Right lung (tissue), 10 donors: ENCODE measurements at places on chromosomes 16 and 17. TPM values are rescaled to one million over a fixed set of nuclear protein-coding genes. Genes with fewer than 3 reads are reported as not detected.

DNA sequence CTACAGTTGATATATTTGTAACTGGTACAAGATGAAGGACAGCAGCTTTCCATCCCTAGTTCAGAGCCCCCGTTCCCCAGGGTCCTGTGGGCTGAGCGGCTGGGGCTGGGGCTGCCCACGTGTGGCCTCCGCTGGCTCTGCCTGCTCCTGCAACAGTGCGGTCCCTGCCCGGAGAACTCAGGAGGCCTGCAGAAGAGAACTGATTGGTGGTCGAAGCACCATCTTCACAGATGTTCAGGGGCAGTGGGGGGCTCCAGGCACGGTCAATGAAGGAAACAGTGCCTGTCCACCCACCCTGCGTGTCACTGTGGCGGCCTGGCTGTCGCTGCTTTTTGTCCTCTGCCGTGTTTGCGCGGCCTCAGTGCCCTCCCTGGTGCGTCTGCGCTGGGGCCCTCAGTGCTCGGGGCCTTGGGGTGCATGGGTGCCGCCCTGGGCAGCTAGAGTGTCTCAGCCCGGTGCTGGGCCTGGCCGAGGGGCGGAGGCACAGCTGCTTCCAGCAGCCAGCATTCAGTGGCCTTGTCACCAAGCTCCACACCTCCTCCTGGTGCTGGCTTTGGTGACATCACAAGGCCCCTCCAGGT, 4.2 kb upstream of the NUDT16L1 start:
- DNase-seq, result no peak

DNA sequence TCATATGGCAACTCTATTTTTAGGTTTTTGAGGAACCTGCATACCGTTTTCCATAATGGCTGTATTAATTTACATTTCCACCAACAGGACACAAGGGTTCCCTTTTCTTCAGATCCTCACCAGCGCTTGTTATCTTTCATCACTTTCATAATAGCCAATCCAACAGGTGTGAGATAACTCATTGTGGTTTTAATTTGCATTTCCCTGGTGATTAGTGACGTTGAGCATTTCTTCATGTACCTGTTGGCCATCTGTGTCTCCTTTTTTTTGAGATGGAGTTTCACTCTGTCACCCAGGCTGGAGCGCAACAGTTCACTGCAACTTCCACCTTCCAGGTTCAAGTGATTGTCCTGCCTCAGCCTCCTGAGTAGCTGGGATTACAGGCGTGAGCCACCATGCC, 36.2 kb upstream of the ABCC3 start:
- DNase-seq, result no peak

GRCh38 chr17:17783116-17783824, 53.5 kb downstream of the SREBF1 start:
- no peak for DNase-seq

The MFSD6L gene
- polyA plus RNA-seq, result 0.41 TPM

DNA sequence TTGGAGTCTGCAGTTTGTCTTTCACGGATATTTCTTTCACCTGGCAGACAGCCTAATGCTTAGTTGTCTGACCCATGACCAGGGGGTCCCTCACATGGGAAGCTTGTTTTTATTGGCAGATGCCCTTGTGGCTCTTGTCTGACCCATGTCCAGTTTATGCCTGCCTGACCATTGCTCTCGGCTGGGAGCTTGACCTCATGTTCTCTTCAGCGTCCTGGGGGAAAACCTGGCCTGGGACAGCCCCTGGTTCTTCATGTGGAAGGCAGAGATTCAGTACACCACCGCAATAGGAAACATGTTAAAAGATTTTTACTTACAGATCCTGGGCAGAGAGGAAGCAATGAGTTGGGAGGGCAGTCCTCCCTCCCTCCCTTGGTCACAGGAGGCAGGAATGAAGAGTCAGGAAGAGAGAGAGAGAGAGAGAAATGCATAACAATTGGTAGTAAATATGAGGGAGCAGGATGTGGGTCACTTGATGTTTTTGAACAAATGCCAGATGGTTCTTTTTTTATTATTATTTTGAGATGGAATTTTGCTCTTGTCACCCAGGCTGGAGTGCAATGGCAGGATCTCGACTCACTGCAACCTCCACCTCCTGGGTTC, 302.7 kb upstream of the MYOCD start:
- DNase-seq, result no peak

- DNase-seq, result no peak
Observed at GRCh38 chr17:21528031-21528695, 152.0 kb downstream of the KCNJ12 start.

- DNase-seq, result peak; percentile 20
Observed at GRCh38 chr16:24977678-24978075, 37.5 kb downstream of the ARHGAP17 start.

GRCh38 chr16:56294014-56294413, 102.7 kb downstream of the GNAO1 start:
- no peak for DNase-seq

GRCh38 chr16:67464565-67464964, 16.4 kb downstream of the ATP6V0D1 start:
- no peak for DNase-seq

The MC1R gene
- polyA plus RNA-seq, result 3.9 TPM

- no peak for DNase-seq
Observed at GRCh38 chr16:14373896-14374295, 256.2 kb downstream of the PARN start.

DNA sequence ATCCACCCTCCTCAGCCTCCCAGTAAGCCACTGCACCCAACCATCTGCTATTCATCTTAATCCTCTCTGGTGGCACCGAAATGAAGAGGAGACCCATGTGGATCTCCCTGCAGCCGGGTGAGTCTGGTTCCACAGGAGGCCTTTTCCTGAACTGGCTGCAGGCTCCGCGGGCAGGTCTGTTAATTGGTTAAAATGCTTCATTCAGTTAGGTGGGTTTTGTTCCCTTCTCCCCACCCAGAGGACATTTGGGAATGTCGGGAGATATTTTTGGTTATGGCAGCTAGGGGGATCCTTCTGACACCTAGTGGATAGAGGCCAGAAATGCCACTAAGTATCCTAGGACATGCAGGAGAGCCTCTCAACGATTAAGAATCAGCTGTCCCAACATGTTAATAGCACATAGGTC, 16.7 kb downstream of the C16orf54 start:
- DNase-seq, result no peak

The NOG gene
- polyA plus RNA-seq, result 0.74 TPM

The TEKT5 gene
- polyA plus RNA-seq, result 0.29 TPM

GRCh38 chr17:68089881-68090280, 54.3 kb downstream of the KPNA2 start:
- no peak for DNase-seq

The KRT12 gene
- 0.13 TPM for polyA plus RNA-seq

DNA sequence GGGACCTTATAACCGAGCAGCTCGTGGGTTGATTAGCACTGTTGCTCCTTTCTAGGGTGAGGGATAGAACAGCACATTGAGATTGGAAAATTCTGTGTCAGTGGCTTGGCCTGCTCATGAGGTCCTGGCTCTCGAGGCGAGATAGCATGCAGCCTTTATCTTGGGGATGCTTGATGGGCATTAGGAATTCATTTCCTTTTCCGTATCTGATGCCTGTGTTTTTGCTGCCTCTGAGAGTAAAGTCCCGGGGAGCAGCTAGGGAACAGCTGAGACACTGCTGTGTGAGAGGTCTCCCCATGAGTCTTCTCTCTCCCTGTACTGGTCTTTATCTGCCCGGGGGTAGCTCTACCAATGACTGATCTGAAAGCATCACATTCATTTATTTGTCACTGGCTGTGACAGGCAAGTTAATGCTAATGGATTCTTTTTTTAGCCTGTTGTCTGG, 14.5 kb downstream of the MSI2 start:
- no peak for DNase-seq

DNA sequence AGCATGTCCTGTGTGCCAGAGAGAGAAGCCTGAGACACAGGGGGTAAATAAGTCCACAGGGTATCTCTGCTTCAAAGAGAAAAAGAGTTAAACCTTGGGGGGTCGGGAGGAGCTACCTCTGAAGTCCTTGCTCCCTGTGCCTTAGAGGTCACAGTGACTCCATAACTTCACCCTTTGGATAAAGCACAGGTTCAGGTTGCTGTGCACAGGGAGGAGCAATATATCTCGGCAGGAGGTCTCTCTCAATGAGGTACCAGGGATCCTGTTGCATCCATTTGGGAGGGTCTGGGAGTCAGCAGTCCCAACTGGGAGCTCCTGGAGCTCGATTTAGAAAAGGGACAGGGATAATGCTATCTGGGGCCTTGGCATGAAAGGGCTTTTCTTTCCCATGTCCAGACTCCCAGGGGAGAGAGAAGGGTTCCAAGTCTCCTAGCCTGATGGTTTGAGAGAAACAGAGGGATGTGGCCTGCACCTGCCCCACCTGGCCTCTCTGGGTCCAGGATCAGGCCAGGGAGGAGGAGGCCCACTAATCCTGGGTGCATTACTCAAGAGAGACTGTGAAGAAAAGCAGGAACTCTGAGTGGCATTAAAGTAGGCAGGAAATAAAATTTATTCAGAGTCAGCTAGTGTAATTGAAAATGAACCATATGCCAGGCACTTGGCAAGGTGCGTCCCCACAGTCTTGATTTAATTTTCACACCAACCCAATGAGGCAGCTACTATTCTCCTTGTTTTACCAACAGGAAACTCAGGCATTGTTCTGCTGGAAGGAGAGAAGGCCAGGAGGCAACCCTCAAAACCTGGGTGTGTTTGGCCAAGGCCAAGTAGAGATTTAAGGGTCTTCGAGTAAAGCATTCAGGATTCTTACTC, 40.7 kb downstream of the CUEDC1 start:
- no peak for DNase-seq

DNA sequence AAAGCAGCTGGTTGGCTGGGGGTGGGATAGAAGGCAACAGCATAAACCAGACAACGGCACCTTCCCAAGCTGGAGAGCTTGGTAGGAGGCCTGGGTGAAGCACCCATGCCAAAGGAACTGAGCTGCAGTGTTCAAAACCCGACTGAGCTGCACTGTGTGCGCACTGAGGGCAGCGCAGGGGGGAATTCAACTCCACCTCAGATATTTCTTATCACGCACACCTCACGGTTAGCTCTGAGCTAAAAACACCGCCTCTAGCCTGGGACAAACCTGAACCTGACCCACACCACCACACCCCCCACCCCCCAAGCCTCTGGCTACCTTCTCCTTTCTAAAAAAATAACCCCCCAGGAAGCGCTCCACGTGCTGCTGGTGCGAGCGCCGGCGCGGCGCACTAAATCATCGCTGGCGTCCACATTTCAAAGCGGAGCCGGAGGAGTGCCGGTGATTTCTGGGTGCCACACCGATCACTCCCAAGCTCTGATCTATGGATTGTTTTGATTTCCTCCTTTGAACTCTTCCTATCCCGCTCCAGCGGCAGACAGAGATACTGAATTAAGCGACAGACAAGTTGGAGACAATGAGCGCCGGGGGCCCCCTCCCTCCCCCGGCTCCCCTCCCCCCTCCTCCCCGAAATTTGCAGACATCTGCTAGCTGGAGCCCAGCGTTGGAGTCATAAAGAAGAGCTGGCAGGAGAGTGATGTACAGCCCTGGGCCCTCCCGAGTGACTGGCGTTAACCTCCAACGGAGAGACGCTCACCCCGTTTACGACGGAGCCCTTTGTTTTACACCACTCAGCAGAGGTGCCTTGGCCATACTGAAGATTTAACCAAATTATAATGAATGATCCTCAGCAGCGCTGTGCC, 85.0 kb downstream of the NOG start:
- peak; percentile 10 for DNase-seq

DNA sequence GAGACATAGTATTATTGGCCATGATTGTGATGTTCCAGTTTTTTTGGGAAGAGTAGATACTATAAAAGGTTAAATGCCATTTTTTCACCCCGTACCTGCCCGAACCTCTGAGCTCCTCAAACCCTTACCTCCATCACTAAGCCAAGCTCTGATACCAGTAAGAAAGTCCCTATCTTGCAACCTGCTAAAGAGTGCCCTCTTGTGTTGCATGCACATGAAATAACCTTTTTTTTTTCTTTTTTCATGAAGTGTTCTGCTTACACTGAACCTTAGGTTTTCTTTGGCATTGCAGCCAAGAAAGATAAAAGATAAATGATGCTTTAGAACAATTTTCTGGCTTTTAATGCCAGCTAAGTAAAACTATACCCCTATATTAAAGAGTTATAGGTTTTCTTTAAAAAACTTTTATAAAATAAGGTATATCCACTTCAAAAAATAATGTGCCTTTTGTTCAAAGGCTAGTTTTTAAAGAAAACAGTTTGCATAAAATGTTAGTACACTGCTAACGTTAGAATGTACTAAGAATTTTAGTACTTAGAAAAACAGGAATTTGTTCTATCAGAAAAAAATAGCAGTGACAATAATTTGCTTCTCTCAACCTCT, 295.3 kb upstream of the PMFBP1 start:
- DNase-seq, result peak; percentile 16

- no peak for DNase-seq
Observed at GRCh38 chr17:60296177-60296576, 95.8 kb downstream of the USP32 start.

- DNase-seq, result no peak
Observed at GRCh38 chr16:56749672-56750491, 20.0 kb downstream of the NUP93 start.

DNA sequence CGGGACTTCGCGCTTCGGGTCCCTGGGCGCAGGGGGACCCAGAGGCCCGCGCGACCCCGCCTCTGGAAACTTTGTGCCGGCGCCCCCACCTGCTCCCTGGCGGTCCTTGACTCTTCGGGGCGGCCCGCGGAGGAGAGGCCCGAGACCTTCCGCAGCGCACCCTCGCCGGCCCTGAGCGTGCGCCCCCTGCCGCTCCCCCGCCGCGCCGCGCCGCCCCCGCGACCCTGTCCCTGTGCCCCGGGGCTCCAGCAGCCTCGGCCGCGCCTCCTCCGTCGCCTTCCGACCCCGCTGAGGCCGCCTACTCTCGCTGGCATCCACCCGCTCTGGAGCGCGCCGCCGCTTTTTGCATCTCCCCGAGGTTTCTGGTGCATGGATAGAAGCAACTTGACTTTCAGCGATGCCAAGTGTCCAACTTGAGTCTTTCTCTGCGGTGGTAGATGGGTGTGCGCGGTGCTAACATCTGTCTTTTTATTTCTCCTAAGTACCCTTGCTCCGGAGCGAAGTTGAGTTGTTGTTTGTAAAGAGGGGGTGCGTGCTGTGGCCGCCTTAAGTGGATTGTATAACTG, 414 bp downstream of the DUSP14 start:
- DNase-seq, result peak; percentile 42
